ENCODE measurements at places on chromosomes 6 and 20.

DNA sequence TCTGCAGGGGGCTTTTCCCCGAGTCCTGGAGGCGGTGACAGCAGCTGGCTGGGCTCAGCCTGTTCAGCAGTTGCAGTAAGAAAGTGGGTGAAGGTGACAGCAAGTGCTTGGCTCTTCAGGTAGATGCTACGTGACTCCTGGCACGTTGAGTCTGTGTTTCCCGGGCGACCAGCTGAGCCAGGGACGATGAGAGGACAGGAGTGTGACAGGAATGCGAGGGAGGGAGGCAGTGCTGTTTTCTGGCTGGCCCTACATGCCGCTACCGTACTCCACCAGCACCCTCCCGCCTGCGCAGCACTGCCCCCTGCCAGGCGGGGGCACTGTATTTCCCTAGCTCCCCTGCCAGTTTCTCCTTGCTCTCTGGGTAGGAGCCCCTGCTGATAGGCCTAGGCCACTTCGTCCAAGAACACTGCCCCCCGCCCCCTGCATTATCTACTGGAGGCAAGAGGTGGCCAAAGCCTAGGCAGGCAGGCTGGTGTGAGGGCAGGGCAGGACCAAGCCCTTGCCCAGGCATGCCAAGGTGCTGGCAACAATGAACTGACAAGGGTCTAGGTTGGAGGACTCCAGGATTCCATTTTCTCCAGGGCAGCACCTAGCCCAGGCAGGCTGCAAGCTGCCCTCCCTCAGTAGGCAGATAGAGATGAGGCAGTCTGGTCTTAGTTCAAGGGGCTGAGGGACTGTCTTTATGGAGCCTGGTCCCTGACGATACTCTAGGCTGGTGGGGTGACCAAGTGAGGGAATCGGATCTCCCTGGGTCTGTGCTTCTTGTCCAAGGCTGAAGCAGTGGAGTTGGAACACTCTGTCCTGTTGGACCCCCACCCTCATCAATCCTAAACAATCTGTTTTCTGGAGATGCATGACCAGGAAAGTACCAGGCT is 19.2 kb downstream of the MRPS18A start:
- peak; percentile 23 for DNase-seq

- DNase-seq = no peak
These were observed 37.5 kb upstream of the ENTPD6 start for GRCh38 chr20:25158043-25158442.

- no peak for DNase-seq
These were observed 29.2 kb downstream of the B4GALT5 start for GRCh38 chr20:49684335-49684997.

DNA sequence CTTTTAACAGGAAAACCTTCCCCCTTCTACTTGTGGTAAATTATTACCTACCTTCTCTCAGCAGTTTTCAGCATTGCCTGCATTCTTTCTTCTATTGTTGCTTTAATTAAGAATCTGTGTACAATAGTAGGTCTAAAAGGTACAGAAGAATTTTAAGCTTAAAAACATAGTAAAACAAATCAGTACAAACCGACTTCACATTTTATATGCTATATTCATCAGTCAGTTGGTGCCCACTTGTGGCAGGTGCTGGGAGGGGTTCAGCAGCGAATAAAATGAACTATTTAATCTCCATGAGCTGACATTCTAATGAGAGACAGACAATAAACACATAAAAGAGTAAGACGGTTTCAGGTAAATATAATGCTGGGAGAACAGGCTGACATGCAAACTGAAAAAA is 73.4 kb upstream of the FBXO30 start:
- DNase-seq = no peak

DNA sequence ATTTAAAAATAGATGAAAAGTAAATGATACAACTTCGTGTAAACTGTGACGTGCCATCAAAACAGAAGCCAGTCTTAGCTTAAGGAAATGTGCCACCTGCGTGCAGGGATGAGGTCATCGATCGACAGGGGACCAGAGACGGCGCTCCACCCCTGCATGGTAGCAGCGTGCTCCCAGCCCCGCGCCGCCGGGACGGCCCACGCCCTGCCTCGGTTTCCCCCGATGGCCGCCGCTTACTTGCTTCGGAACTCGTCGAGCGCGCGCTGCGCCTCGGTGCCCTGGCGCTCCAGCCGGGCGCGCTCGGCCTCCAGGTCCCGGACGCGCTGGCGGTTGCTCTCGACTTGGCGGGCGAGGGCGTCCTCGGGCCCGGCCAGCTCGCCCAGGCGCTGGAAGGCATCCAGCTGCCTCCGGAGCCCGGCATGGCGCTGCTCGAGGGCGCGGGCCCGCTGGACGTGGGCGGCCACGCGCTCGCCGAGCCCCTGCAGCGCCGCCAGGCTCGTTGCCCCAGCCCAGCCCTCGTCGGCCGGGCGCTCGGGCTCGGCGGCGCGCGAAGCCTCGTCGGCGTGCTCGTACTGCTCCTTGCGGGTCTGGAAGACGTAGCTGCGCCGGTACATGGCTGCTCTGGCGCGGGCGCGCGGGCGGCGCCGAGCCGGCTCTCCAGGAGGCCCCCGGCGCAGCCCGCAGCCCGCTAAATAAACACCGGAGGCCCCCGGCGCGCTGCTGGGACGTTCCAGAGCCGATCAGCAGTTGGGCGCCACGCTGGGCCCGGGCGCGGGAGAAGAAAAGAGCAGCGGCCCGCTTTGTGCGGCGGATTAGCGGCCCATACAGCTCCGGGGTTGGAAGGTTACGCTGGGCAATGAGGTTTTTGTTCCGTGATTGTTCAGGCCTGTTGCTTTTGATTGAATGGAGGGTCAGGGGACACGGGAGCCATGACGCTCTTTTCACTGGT is at the start of gene BFSP1:
Gene BFSP1 (minus strand): TSS at position 664 of the 949 bp plus-strand sequence. CDS start 50 bp downstream, at position 614.
- DNase-seq = peak; percentile 55

GRCh38 chr6:156647140-156647784 is 129.9 kb upstream of the ARID1B start:
- no peak for DNase-seq

- DNase-seq = no peak
These were observed 72.9 kb upstream of the DSP start for GRCh38 chr6:7468382-7469081.

GRCh38 chr6:159981403-159982245 is 12.7 kb downstream of the IGF2R start:
- DNase-seq = no peak

DNA sequence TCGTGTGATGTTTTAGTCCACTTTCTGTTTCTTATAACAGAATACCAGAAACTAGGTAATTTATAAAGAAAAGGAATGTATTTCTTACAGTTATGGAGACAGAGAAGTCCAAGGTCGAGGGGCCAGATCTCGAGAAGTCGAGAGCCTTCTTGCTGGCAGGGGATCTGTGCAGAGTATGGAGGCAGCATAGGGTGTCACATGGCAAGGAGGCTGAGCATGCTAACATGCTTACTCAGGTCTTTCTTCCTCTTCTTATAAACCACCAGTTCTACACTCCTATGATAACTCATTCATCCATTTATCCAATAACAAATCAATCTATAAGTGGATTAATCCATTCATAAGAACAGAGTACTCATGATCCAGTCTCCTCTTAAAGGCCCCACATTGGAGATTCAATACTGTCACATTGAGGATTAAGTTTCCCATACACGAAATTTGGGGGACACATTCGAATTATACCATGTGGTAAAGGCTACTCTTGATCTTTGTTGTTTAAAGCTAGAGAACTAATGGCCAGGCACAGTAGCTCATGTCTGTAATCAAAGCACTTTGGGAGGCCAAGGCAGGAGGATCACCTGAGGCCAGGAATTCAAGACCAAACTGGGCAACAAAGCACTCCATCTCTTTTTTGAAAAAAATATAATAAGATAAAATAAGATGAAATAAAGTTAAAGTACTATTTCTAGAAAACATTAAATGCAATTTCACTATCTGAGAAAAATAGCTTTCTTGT is 2.1 kb downstream of the GOPC start:
- no peak for DNase-seq

GRCh38 chr6:138824482-138825144 is 28.7 kb downstream of the ECT2L start:
- DNase-seq = peak; percentile 15

DNA sequence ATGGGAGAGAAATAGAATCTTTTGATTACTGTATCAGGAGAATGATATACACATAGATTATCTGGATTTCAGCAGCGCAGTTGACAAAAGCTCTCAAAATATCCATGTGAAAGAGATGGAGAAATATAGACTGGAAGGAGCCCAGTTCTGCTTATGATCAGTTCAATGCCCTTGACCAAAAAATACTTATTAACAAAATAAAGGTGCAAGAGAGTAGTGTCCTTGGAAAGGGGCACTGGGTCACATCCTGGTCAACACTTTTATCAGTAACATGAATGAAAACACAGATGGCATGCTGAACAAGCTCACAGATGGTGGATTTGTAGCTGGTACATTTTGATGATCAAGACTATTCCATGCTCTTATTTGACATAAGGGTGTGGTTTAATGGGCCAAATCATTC is 63.9 kb upstream of the PLEKHG1 start:
- no peak for DNase-seq

Data from activated T-helper 2 cell treated with anti-CD3 and anti-CD28 coated beads, Interferon-gamma antibody, Interleukin-2, Interleukin-4, amounts not matched to agents 10 μg/mL and 5 μg/mL and 100 μg/mL, durations not matched to agents 14 hours and 24 hours and 36 hours (primary cell).